PC-3 (cell line): ENCODE measurements at places on chromosomes 6 and 20. TPM values are rescaled to one million over a fixed set of nuclear protein-coding genes. Genes with fewer than 3 reads are reported as not detected.

The DNMT3B gene
- 7.3 and 9.3 TPM in 2 replicates for total RNA-seq

The TCF15 gene
- 0.40 and 0.98 TPM in 2 replicates for total RNA-seq

The DNAAF9 gene
- total RNA-seq: 2.3 and 2.5 TPM in 2 replicates

The ADGRB3 gene
- 0.11 and 0.23 TPM in 2 replicates for total RNA-seq

The ELOVL2 gene
- total RNA-seq: 0.91 and 1.8 TPM in 2 replicates

- DNase-seq: no peak
Observed at GRCh38 chr6:95279616-95280015, 297.7 kb upstream of the MANEA start.

GRCh38 chr20:49825521-49826033 is 12.9 kb downstream of the SLC9A8 start:
- DNase-seq: peak; percentile 45

GRCh38 chr20:25571240-25571639 is 14.1 kb downstream of the NINL start:
- no peak for DNase-seq

- DNase-seq: no peak
Observed at GRCh38 chr20:33172781-33173180, 4.8 kb downstream of the BPIFA2 start.

DNA sequence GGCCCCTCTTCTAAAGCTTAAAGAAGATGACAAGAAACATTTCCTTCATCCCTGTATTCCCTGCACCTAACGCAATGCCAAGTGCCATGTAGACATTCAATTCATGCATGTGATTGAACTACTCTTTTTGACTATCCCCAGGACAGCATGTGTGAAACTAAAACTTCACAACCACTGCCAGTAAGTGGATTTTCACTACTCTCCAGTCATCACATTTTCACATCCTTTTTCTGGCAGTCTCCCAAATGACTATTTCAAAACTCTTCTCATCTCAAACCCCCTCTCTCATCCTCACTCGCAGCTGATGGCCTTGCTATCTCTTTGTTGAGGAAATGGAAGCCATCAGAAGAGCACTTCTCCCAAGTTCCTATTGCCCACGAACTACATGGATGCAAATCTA is 122.6 kb downstream of the OPRM1 start:
- no peak for DNase-seq

- DNase-seq: no peak
Observed at GRCh38 chr6:2669067-2669700, 81.5 kb downstream of the MYLK4 start.

DNA sequence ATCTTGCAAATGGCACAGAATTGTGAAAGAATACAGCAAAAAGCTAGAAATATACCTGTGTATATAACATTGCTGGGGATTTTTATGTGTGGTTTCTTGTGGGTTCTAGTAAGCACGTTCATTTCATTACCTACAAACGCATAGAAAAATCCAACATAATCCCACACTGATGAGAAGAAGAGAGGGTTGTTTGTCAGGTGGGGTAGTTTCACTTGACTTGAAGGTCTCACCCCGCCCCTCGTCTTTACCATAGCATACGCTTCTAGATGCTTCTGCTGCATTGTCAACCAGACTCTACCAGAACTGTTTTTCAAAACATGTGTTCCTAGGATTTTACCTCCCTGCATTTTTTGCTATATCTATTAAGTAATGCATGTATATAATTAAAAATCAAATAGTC is 284.1 kb upstream of the TAB2 start:
- no peak for DNase-seq

GRCh38 chr6:26311385-26312095 is 53.5 kb upstream of the BTN3A2 start:
- peak; percentile 92 for DNase-seq

GRCh38 chr6:122770835-122771601 is 8.5 kb upstream of the FABP7 start:
- DNase-seq: peak; percentile 40

GRCh38 chr20:17655865-17656479 is 26.1 kb downstream of the RRBP1 start:
- peak; percentile 73 for DNase-seq

DNA sequence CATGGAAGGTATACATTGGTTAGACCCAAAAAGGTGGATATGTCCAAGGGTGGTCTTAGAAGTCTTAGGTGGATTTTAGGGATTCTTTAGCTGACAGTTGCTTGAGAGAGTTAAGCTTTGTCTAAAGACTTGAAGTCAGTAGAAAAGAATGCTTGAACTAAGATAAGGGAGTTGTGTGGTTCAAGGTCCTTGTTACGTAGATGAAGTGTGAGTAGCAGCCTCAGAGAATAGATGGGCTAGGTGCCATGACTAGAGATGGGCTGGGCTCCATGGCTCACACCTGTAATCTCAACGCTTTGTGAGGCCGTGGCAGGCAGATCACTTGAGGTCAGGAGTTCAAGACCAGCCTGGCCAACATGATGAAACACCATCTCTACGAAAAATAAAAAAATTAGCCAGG is 1.7 kb downstream of the SHLD1 start:
- no peak for DNase-seq

DNA sequence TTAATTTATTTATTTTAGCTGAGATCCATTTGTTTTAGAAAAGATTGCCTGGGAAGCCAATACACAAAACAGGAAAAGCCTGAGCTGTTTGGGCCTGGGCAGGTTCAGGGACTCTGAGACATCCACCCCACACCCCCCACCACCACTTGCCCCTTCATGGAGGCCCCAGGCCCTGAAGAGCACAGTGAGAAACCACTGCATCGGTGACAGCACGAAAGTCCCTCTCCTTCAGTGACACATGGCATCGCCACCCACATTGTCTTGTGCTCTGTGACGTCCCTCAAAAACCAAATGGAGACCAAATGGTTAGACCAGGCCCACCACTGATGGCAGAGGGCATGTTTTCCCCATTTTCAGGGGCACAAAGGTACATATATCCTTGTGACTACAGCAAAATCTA is 106.4 kb downstream of the SYNDIG1 start:
- DNase-seq: no peak

DNA sequence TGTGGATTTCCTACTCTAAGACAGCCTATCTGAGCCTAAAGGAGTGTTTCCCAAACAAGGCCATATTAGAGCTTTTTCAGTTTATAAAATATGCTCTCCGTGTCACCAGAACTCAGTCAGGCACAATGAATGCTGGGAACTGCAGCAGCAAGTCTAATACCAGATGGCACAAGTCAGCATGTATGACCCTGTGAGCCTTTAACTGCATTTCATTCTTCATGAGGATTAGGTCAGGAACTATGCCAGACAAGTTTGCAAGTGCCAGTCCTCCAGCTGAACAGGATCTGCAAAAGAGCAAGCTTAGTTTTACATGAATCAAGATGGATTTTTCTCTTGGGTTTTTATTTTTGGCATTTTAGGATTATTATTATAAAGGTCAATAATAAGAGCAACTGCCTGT is 66.7 kb upstream of the SAMD5 start:
- DNase-seq: no peak

- DNase-seq: peak; percentile 42
Observed at GRCh38 chr6:84967389-84967788, 203.0 kb upstream of the TBX18 start.

DNA sequence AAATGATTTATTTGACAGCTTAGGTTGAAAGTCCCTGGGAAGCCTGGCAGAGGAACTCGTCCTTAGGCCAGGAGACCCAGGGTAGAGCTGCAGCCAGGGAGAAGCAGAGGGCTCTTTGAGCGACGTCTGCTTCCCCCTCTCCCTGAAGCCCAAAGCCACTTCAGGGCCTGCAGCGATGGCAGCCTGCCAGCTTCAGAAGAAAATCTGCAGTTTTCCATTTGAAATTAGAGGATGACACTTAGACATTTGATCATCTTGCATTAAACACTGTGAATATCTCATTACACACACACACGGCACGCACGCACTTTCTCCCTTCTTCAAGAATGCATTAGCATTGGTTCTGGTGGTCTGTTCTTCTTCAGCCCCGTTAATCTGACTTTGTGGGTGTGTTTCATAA is 96.5 kb downstream of the PLEKHG1 start:
- DNase-seq: no peak

DNA sequence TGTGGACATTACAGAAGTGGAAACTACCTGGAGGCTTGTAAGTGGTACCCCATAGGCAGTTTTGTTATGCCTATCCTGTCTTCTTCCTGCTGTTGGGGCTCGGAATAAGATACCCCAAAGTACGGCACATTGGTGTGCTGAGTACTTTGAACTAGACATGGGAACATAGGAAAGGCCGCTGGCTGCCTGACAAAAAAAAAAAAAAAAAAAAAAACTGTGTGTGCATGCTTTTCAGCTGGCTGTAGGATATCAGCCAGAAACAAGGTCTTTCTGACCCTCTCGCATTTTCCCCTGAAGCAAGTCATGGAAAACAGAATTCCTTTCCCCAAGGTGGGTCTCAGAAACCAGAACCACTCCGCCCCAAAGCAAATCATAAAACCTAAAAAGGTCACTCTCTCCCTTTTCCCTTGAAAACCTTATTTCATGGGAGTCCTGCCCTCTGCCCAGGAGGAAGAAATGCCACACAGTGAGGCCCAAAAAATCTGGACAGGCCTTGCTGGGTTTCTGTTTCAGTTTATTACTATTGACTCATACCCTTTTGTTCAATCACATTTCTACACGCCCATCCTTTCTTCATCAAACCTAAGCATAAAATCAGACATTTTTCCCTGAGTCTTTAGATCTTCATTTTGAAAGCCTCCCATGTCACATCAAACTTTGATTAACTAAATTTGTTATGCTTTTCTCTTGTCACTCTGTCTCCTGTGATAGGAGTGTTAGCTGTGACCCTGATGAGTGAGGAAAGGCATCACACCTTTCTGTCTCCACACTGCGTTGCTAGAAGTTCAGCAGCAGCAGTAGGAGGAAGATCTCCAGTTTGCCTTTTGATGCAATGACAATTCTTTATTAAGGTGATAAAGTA is 17.2 kb downstream of the SLC2A12 start:
- DNase-seq: peak; percentile 68
